Activated CD8-positive, alpha-beta memory T cell treated with anti-CD3 and anti-CD28 coated beads for 1 hour (primary cell): ENCODE measurements at places on chromosomes 6 and 20.

- no peak for DNase-seq
These were observed 19.5 kb upstream of the EDN1 start for GRCh38 chr6:12270551-12271230.

DNA sequence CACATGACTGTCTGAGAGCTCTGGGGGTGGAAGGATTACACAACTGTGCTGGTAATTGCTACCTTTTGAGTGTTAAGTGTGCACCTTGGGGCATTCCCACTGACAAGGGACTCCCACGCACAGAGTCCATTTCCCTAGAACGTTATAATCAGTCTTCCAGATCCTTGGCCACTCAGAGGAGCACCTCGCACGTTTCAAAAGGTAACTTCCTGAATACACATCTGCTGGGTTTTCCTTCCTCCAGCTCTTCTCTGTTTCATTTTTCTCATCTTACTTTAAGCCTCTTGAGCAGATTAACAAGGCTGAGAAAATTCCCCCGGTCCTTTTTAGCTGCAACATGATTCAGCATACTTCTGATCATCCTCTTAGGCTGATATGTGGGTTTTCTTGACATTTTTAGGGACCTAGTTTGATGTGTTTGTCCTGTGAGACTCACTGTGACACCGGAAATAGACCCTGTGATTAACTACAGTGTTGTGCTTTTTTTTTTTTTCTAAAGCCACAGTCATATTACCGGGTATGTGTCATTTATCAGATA, 98.4 kb upstream of the DUSP22 start:
- DNase-seq, result no peak

DNA sequence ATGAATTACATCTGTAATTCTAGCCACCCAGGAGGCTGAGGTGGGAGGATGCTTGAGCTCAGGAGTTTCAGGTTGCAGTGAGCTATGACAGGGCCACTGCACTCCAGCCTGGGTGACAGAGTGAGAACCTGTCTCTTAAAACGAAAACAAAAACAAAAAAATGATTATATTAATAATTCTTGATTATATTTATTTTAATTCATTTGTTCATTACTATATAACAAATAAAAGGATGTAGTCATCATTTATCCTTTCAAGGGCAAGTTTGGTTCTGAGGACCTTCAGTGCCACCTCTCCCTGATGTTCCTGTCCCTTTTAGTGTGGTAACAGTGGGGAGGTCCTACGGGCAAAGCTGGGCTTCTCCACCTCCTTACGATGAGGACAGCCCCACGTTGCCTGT, 167.1 kb upstream of the SCGN start:
- DNase-seq, result no peak

- no peak for DNase-seq
These were observed 31.6 kb upstream of the CCN2 start for GRCh38 chr6:131982740-131983259.

DNA sequence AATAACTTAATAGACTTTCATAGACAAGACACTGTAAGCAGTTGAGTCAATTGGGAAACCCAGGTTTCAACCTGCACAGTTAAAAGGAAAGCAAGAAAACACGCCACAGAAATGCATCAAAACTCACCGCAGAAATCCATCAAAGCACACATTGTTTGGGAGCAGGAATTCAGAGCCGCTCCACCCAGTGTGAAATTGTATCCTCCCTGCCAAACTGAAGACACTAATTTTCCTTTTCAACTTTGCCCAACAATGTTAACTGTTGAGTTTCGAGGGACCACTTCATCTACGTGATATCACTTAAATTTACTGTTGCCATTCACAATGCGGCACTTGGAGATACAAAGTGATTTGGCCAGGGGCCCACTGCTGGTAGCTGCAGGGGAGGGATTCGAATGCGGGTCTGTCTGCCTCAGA, 92.7 kb downstream of the DACT2 start:
- DNase-seq, result no peak

DNA sequence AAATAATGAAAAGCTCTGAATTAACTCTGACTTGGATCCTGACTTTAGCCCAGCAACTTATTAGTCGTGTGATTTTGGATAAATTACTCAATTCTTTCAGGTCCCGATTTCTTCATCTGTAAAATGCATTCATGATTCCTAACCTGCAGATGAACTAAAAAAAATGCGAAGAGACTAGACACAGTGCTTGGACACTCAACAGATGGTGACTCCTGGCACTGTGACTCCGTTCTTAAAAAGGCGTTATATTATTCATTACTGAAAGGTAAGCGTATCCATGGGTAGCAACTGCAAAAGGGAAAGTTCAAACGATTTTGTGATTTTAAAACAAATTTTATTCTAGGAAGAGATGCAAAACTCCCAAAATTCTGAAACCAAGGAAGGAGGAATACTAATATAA, 226.3 kb downstream of the KIF16B start:
- DNase-seq, result no peak

DNA sequence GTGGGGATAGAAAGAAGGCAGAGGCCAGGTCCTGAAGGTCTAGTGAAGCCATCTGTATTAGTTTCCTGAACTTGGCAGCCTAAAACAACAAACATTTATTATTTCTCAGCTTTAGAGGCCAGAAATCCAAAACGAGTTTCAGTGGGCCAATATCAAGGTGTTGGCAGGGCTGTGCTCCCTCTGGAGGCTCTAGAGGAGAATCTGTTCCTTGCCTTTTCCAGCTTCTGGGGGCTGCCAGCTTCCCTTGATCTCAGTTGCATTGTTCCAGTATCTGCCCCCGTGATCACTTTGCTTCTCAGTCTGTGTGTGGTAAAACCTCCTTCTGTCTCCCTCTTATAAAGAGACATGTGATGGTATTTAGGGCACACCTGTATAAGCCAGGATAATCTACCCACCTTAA, 82.4 kb downstream of the MAFB start:
- no peak for DNase-seq

DNA sequence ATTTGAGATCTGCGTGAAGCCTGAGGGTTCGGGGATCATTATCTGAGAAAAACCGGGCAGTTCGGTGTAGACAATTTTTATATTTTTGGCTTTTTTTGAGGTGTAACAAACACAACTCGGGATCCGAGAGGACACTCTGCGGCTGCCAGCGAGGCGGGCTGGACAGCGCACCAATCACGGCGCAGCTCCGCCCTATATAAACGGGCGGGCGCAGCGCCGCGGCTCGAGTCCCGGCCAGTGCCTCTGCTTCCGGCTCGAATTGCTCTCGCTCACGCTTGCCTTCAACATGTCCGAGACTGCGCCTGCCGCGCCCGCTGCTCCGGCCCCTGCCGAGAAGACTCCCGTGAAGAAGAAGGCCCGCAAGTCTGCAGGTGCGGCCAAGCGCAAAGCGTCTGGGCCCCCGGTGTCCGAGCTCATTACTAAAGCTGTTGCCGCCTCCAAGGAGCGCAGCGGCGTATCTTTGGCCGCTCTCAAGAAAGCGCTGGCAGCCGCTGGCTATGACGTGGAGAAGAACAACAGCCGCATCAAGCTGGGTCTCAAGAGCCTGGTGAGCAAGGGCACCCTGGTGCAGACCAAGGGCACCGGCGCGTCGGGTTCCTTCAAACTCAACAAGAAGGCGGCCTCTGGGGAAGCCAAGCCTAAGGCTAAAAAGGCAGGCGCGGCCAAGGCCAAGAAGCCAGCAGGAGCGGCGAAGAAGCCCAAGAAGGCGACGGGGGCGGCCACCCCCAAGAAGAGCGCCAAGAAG, 69.0 kb downstream of the HFE start:
- DNase-seq, result peak; percentile 73

GRCh38 chr20:41178495-41178894, 41.2 kb downstream of the PLCG1 start:
- no peak for DNase-seq

DNA sequence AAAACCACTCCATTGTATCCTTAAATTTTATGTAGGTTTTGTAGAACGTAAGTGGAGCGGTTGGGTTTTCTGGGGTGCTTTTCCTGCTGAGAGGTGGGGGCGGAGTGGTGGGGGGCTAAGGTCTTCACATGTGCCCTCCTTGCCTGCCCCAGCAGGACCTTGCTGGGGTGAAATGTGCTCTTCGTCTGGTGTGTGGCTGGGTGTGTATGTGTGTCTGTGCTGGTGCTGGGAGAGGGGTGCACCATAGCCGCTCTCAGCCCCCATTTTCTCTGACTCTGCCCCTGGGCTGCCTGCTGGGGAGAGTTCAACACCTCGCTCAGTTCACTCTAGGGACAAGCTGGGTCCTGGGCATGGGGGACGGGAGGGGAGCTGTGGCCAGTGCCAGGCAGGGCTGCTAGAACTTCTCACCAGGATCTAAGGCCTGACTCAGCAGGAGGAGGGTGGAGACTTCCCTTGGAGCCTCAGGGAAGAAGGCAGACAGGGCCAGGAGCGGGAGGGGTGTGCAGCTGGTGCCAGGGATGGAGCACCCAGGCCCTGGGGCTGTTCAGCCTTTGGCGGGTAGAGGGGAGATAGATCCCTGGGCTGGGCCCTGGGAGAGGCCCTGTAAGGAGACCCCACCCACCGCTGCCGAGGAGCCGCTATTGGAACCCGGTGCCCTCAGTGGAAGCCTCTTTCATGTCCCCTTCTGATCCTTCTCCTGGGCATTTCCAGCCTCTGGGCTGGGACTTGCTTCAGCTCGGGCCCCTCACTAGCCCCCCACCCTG, 4.8 kb downstream of the SOX18 start:
- DNase-seq, result no peak

- no peak for DNase-seq
These were observed 17.0 kb downstream of the SLC2A4RG start for GRCh38 chr20:63756648-63756991.

DNA sequence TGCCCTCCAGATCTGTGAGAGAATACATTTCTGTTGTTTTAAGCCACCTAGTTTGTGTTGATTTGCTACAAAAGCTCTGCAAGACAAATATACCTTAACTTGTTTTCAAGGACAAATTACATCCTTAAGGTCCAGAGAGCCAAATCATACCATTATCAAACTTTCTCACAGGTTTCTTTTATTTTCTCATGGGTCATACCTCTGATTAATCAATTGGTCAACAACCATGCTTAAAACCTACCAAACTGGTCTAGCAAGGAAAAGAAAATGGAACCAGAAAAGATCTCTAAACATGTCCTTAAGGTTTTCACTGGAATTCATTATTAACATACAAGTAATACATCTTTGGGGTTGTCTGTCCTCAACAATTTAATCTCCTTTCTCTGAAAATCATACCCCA, 535.0 kb downstream of the CD83 start:
- DNase-seq, result no peak

- DNase-seq, result no peak
These were observed 174.5 kb upstream of the SNX9 start for GRCh38 chr6:157648561-157648960.

DNA sequence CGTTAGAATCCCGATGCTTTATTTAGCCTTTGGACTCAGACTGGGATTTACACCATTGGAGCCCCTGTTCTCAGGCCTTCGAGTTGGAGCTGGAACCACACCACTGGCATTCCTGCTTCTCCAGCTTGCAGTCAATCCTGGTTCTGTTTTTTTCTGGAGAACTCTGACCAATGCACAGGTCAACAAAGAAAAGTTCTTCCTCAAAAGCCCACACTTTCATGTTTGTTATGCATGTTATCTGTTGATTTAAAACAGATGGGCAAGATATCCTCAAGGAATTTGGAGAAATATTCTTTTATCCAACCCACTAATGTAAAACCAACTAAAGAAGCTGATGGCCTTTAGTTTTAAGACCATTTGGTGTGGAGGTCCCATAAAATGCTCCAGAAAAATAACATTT, 205.7 kb downstream of the ANKRD60 start:
- DNase-seq, result no peak

DNA sequence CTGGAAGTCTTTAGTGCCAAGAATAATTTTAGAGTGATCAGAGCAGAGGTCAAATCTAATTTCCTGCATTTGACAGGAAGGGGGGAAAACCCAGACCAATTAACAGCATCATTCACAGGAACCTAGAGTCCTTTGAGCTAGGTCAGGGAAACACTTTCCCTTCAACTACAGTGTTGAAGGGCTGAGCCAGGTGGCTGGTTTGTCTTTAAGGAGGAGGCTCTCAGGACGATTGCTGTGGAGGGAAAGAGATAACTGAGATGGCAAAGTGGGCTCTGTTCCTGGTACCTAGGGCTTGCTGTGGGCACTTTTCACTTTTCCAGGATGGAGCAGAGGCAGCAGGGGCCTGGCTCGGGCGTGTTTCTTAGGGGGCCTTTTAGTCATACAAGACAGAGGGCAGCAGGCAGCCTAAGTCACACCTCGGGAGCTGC, 111.9 kb downstream of the SCML4 start:
- DNase-seq, result no peak

- no peak for DNase-seq
These were observed 145.6 kb downstream of the JARID2 start for GRCh38 chr6:15391500-15391899.

DNA sequence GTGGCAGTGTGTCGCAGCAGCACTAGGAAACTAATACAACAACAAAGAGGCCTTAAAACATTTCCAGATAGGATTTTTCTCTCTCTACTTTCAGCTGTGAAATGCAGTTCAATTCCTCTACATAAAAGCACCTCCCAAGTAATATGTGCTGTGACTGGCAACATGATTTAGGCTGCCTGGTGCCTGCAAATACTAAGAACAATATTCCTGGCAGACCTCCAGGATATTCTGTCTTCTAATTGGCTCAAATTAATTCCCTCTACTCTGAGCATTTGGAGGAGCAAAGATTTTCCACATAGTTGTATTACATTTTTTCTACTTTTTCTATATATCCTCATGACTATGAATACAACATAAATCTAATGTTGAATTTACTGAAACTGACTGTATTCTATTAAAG, 33.2 kb downstream of the SCGN start:
- no peak for DNase-seq

DNA sequence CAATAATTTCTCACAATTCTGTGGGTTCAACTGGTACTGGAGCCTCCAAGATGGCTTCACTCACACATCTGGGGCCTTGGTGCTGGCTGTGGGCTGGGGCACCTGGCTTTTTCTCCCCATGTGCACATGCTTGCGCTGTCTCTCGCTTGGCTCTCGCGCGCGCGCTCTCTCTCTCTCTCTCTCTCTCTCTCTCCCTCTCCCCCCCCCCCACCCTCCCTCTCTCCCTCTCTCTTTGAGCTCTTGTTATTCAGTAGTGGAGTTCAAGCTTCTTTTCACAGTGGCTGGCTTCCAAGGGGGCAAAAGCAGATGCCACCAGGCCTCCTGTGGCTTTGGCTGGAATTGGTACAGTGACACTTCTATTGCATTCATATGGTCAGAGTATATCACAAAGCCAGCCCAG, 10.8 kb upstream of the TBCC start:
- DNase-seq, result no peak
